Ecto neural progenitor cell (in vitro differentiated cells): ENCODE measurements at places on chromosomes 6 and 20.

GRCh38 chr20:57398231-57398821 lies 7.1 kb downstream of the RBM38 start:
- DNase-seq = no peak

- DNase-seq = no peak
Measured at GRCh38 chr20:21134883-21135493, 9.1 kb downstream of the KIZ start.

GRCh38 chr6:27836783-27837624 lies 75.2 kb downstream of the OR2B2 start:
- DNase-seq = peak; percentile 68

DNA sequence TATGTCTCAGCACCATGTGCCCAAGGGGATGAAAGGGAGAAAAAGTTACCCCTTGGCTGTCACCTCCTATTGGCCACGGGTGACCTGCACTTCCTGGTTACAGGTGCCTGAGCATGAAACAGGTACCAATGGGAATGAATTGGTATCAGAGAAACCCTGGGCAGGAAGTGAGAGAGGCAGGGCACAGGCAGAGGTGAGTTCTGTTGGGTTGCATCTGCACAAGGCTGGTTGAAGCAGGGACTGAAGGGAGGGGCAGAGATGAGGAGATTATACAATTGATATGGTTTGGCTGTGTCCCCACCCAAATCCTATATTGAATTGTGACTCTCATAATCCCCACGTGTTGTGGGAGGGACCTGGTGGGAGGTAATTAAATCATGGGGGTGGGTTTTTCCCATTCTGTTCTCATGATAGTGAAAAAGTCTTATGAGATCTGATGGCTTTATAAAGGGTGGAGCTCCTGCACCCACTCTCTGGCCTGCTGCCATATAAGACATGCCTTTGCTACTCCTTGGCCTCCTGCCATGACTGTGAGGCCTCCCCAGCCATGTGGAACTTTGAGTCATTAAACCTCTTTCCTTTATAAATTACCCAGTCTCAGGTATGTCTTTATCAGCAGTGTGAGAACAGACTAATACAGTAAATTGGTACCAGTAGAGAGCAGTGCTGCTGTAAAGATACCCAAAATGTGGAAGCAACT lies 291.8 kb downstream of the LRFN2 start:
- DNase-seq = no peak

- peak; percentile 59 for DNase-seq
Measured at GRCh38 chr6:73085443-73085871, 139.8 kb downstream of the KHDC1L start.

DNA sequence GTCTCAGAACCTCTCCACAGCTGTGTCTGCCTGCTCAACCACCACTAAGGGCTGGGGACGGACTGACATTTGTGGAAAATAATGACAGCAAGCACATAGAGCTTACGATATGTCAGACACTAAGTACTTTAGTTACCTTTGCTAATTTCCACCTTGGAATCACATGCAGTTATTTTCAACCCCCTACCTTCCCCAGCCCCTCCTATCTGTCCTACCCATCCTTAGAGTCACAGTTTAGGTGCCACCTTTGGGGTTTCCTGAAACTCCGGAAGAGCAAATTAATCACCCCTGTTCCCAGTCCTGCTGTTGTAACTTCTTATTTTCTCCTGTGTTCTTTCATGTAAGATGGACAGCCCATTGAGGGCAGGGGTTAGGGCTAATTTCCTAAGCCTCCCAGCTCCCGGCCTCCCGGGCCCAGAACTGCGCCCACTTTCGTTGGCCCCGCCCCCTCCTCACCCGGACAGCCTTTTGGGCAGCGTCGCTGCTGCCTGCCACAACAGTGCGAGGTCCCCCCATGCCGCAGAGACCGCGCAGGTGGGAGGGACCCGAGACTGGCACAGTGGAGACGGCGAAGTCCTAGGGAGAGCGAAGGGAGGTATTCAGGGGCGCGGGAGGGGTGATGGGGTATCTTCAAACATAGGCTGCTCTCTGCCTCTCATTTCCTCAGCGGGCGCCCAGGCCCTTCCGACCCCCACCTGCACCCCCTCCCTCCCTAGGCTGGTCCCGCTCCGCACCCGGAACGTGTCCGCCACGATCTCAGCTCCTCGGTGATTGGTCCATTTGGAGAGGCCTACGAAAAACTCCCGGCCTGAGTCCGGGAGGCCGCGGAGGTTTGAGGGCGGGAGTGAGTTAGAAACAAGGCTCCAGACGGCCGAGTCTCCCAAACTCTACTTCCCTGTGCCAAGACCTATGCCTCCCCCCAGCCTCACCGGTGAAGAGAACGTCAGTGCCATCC lies 1.1 kb downstream of the DDAH2 start:
- DNase-seq = no peak

- no peak for DNase-seq
Measured at GRCh38 chr20:43789593-43789992, 62.8 kb upstream of the GTSF1L start.

DNA sequence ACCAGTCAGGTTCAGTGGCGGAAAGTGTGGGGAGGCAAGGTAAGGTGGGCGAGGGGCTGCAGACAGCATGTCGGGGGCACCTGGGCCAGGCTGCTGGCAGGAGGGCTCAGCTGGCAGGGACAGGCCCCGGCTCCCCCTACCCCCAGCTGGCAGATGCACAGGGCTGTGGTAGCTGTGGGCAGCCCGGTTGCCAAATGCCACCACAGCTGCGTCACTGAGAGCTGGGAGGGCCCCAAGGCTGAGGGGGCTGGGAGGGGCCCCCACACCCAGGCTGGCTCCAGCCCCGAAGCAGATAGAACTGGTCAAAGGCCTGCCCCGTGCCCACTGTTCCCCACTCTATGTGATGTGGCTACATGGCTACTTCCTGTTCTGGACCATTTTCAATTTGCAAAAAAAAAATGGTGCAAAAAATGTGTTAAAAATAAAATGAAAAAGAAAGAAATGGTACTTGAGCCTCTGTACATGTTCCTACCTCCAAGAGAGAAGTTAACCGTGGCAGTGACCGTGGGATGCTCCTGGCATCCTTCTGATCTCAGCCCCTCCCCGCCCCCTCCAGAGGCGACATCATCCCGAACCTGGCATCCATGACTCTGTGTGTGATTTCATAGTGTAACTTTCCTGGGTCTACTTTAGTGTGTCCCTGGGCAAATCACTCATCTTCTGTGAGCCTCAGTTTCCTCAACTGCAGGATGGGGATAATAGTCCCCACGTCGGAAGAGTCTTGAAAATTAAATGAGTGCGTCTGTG lies 64.4 kb downstream of the UBE2V1 start:
- DNase-seq = no peak

- no peak for DNase-seq
Measured at GRCh38 chr6:142821860-142822259, 123.1 kb downstream of the HIVEP2 start.

GRCh38 chr6:62978920-62979319 lies 232.3 kb upstream of the FKBP1C start:
- DNase-seq = no peak

DNA sequence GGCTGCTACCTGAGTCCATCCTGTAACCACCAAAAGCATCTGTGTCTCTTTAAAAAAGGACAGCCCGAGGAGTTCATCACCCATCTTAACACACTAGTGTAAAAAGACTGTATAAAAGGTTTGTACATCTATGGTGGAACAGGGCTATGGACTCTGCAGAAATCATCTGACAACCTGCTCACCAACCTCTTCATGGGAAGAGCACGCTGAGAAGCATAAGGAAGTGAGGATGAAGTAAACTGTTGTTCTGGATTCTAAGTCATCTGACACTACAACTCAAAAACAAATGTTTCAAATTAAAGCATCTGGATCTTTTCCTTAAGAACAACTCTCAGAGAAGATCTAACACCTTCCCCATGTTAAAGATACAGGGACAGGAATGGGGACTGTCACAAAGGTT lies 5.4 kb downstream of the IFNGR1 start:
- no peak for DNase-seq

DNA sequence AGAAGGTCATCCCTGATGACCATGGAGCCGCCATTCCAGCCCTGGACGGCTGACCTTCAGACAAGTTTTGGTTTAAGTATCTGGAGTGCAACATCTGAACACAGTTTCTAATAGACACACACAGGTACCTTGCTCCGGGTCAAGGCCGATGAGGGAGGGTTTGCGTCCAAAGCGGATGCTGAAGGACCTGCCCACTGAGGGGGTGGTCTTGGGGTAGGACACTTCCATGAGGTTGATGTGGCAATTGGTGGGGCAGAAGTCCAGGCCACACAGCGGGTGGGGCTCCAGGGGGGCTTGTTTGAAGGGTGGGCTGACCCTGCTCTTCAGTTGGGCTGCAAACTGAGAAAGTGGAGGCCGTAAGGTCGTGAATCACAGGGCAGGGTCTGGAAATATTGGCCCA lies 177.9 kb downstream of the PREX1 start:
- no peak for DNase-seq

DNA sequence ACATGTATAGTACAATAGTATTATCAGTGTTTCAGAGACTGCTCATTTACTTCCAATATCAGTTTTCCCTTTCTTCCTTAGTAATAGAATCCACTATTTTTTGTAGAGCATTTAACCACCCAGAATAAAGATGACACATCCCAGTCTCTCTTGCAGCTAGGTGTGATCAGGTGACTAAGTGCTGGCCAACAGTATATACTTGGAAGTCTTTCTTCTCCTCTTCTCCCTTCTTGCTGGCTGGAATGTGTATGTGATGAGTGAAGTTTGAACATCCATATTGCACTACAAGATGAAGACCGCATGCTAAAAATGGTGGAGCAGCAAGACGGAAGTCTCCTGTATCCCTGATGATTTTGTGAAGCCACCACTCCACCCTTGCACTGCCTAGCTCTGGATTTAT lies 14.5 kb upstream of the BTBD9 start:
- DNase-seq = no peak

DNA sequence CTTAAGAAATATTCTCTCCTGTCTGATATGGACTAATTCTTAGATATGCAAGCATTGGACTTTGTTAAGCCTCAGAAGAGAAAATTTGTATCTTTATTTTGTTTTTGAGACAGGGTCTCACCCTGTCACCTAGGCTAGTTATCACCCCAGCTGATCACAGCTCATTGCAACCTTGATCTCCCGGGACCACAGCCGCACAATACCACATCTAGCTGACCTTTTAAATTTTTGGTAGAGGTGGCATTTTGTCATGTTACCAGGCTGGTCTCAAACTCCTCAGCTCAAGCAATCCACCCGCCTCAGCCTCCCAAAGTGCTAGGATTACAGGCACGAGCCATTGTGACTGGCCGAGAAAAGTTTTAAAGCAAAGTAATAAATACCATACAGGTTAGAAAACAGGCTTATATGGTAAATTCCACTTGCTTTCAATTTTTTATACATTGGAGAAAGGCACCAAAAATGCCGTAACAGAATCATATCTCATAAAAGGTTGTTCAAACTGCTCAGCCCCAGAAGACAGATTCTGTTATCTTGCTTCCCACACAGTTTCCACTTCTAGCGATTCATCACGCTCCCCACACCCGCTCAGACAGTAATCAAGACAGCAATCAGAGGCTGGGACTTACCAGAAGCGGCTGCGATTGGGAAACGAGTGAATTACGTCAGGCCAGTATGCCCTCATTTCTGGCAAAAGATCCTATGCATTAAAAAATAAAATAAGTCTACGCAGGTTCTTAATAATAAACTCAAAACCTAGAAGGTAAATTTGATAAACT lies 13.8 kb downstream of the RNASET2 start:
- DNase-seq = no peak
